ENCODE measurements at places on chromosomes 11 and 22.

DNA sequence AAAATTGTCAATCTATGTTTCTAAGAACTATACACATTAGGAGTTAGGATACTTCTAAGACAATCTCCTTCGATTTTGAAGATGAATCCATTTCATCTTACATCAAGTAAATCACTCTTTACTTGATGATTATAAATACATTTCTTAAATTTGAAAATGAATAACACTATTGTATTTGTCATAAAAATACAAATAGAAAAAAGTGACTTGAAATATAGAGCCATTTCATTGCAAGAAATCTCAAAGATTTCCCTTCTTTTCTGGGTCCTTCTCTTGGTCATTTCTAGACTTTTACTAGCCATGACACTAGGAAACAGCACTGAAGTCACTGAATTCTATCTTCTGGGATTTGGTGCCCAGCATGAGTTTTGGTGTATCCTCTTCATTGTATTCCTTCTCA lies at the start of gene OR5AK2:
OR5AK2 (plus strand) TSS at position 301 of the 400 bp plus-strand sequence; CDS start at position 301, 0 bp downstream.
- DNase-seq, result no peak

- no peak for DNase-seq
These were observed 138.5 kb downstream of the RAB38 start for GRCh38 chr11:88036701-88037100.

- no peak for DNase-seq
These were observed 101.6 kb downstream of the MAML2 start for GRCh38 chr11:96241331-96241841.

DNA sequence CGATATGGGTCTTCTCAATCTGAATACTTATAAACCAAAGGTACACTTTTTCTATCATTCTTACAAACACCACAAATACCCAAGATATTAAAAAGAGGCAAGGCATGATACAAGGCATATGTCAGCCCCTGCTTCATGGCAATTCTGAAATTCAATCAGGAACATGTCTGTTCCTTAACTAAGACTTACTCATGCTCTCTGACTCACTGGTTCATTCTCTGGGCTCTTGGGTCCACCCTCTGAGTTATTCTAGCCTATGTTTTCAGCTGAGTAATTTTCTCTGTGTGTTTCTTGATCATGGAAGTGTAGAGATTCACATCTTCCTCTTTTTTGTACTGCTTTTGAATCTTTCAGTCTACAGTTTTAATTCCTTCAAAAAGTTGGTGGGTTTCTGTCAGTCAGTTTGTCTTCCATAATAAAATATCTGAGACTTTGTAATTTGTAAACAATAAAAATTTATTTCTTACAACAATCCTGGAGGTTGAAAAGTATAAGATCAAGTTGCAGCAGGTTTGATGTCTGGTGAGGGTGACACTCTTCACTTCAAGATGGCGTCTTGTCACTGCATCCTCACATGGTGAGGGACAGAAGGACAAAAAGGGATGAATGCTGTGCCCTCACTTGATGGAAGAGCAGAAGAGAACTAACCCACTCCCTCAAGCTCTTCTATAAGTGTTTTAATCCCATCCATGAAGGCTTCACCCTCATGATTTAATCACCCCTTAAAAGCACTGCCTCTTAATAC lies 211.7 kb downstream of the FAM76B start:
- DNase-seq, result no peak

DNA sequence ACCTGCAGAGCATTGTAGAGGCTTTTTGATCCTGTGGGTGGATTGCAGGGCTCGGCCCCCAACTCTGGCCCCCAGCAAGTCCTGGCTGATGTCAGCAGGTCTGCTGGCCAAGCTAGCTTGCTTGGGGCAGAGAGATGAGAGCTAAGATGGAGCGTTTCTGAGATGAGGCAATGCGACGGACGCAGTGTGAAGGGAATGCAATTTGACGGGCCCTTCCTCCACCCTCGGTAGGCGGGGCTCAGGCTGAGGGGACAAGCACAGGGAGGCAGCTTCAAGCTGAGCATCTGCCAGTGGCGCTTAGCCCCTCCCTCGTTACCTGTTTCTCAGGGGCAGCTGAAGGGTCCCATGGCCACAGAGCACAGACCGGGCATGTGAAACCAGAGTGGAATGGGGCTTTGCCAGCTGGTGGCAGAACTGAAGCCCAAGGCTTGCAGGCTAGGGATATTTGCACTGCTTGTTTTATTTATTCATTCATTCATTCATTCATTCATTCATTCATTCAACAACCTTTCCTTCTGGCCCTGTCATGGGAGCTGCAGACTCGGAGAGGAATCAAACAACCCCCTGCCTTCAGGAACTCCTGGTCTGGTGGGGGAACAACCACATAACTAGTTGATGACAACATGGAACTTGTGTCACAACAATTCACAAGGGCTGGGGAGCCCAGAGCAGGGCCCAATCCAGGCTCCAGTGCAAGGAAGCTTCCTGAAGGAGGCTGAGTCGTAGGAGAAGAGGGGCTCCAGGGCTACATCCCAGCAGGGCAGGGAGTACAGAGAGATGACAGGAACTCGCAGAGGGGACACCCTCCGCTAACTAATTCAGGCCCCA lies 66.8 kb downstream of the THAP12 start:
- no peak for DNase-seq

DNA sequence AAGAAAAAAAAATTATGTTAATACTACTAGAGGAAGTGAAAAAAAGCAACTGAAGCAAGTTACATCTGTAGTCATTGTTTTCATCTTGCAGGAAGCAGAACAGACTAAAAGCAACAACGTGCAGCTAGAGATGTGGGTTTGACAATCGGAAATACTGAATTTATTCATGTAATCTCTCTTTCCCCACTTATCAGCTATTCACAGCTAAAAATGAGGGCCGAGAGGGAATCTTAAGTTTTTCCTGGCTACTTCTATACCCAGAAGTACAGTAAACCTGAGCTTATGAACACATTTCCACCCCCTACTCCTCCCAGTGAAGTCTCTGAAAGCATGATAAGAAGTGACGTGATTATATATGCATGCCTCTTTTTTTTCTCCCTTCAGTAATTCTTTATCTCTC lies 116.5 kb downstream of the SPON1 start:
- no peak for DNase-seq

DNA sequence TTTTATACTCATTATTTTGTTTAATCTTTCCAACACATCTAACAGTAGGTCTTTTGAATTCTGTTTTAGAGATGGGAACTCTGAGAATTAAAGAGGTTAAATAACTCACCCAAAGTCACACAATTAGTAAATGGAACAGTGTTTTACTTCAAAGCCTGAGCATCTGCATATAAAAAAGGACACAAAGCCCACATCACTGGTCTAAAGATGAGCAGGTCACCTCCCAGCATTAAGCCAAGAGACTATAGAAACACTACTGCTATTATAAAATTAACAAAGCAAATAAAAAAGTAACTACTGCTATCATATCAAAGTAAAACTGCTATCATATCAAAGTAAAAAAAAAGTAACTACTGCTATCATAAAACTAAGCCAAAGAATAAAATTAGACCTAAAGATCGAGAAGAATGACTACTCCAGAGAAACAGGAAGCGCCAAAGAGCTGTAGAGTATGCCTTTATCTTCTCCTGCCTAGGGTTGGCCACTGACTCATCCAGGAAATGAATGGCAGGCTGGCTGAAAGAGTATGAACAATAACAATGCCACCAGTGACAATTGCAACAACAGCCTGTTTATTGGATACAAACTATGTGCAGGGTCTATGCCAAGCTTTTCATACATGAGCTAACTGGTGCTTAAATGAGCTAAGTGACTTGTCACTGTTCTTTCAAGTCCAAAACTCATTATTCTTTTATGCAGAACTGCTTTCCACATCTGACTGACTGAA lies 1153.0 kb upstream of the TENM4 start:
- no peak for DNase-seq

DNA sequence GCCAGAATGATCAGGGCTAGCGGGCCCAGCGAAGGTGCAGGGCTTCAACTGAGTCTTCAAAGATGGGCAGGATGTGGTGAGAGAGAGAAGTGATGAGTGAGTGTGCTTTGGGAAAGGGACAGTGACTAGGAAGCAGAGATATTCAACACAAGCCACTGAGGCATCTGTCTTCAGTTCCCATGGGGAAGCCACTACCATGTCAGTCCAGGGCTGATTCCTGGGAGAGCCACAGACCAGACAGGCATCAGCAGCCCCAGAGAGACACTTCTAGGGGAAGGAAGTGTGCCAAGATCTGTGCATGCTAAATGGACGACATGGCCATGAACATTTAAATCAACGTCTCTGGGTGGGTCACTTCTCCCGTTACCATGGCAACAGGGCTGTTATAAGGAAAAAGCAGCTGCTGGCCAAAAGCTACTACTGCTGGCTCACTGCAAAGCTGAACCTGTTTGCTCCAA lies 28.5 kb downstream of the P4HA3 start:
- DNase-seq, result no peak

DNA sequence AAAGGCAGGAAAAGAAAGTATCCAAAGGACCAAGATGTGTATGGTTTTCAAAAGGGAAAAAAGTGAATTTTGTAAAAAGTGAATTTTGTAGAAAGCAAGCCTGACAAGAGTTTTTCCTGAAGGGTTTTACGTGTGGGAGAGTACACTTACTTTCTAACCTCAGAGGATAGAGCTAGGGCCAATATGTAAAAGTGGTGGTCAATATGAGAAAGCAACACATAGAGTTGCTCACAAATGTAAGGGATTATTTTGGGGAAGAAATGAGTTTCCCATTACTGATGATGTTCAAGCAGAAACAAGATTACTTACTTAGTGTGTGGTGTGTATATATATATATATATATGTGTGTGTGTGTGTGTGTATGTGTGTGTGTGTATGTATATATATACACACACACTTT lies 162.5 kb downstream of the SWAP70 start:
- no peak for DNase-seq

GRCh38 chr11:61102667-61103571 lies 630 bp downstream of the CD5 start:
- DNase-seq, result no peak

GRCh38 chr11:134144744-134145143 lies 75.9 kb downstream of the JAM3 start:
- DNase-seq, result no peak

- no peak for DNase-seq
These were observed 44.6 kb downstream of the KCNQ1OT1 start for GRCh38 chr11:2655016-2655719.

DNA sequence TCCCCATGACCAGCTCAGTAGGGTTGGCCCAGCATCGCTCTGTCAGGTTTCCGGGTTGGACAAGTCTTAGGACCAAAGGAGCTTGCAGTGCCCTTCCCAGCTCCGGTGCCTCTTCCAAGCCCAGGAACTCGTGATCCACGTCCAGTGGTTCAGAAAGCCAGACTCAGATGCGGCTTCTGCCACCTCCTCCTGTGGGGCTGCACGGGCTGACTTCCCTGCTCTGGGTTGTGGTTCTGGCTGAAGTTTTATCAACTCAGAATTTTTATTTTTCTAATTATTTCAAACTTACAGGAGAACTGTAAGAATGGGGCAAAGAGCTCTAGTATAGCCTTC lies 85.0 kb downstream of the BCR start:
- no peak for DNase-seq

DNA sequence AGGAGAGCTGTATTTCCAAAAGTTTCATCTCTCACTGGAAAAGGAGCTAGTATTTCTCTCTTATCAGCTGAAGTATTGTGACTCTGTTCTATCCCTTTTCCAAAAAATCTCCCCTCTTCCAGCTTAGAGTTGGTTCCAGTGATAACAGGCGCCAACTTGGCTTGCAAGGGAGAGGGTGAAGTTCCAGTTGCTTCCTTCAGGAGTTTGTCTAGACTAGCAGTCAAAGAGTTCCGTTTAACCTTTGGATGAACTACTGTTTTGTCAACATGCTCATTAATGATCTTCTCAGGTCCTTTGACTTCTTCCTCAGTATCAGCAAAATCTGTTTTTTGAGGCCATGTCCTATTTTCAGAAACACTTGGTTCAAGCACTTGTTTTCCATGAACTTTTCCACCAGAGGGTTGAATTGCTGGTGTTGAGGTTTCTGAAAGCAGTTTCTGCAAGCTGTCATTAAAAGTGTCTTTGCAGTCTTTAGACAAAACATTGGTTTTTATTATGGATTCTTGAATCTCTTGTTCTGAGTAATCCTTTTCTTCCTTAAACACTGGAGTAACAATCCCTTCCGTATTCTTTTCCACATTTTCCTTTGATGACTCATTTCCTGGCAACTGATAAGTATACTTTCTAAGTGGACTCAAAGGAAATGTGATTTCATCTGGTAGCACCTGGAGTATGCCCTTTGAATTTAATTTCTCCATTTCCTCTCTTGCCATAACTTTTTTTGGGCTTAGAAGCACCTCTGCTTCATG lies 39.7 kb upstream of the CCDC89 start:
- no peak for DNase-seq

DNA sequence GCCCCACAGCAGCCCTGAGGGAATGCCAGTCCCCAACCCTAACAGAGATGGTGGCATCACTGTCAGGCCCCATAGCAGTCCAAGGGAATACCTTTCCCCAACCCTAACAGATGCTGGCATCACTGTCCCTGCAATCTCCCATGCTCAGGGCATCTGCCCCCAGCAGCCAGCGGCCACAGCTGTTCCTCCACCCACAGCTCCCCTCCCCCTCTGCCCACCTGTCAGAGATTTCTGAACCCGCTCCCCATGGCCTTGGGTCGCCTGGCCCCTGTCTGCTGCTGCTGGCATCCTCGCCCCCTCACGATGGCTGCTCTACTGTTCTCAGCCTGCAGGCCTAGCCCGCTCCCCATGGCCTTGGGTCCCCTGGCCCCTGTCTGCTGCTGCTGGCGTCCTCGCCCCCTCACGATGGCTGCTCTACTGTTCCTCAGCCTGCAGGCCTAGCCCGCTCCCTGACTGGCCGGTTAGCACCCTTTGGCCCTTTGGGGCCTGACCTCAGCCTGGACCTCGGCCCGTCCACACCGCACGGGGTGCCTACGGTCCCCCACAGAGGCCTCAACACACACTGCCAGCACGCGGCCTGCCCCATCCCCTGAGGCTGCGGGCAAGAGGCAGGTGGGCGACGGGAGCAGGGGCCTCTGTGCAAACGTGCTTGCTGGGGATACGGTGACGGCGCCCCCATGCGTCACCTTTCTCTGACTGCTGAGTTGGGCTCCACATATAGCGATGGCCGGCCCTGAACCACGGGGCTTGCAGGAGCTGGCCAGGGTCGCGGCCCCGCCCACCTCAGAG lies 20.7 kb downstream of the CHID1 start:
- DNase-seq, result no peak

GRCh38 chr11:76169473-76169896 lies 36.8 kb downstream of the WNT11 start:
- no peak for DNase-seq

GRCh38 chr11:120832481-120833238 lies 191.2 kb upstream of the TBCEL start:
- DNase-seq, result no peak

GRCh38 chr11:104055596-104055995 lies 19.2 kb downstream of the DDI1 start:
- no peak for DNase-seq

DNA sequence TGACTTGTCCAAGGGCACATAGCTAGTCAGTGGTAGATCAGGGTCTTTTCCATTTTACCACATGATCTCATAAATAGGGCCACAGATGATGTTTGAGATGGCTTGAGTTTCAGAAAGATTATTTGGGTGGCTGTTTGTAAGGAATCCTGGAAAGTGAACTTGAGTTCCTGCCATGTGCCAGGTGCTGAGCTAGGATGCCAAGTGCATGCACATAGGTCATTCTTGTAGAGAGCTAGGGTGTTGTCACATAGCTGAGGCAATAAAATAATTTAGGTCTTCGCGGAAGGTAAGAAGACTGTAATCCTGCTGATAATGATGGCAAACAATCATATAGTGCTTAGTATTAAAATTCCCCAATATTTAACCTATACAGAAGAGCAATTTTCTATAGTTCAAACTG lies 1162.6 kb upstream of the TENM4 start:
- no peak for DNase-seq

GRCh38 chr11:75319035-75319877 lies 32.2 kb downstream of the ARRB1 start:
- no peak for DNase-seq
